ENCODE measurements at places on chromosomes 12 and 14.

DNA sequence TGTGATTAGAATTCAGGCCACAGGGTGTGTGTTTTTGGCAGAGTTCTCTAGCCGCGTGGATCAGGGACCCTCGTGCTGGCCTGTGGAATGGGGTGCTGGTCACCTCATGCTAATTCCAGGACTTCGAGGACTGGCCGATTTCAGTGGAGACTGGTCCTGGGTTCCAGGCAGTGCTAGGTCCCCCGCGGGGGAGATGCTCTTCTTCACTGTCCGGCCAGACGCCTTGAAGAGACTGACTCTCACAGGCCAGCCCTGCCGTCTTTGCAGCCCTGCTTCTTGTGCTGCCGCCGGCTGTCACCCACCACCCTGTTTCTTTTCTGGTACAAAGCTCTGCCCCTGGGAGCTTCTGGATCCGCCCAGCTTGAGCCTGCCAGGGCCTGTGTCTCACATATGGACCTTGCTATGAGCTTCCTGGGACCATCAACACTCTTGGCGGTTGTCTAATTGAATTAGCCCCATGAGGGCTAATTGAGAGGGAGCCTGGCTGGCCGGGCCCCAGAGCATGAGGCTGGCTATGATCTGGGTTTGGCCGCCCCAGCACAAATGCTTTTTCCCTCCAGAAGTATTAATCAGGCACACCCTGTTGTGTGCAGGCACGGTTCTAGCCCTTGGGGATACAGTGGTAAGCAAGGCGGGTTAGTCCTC, 8.2 kb downstream of the MLXIP start:
- DNase-seq, result no peak

DNA sequence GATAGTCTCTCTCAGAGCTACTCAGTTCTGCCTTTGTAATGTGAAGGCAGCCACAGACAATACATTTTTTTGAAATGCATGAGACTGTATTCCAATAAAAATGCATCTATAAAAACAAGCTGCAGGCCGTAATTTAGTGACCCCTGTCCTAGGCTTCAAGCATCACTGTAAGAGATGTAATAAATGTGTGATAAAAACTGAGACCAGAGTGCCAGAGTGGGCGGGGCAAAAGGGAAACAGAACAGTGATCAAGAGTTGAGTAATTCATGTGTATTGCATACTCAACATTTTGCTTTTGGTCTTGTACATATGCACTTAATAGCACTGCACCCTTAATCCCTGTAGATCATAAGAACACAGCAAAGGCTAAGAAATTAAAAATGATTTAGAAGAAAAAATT, 743.5 kb downstream of the DIO2 start:
- no peak for DNase-seq

GRCh38 chr14:32594766-32595165, 265.7 kb downstream of the AKAP6 start:
- no peak for DNase-seq

DNA sequence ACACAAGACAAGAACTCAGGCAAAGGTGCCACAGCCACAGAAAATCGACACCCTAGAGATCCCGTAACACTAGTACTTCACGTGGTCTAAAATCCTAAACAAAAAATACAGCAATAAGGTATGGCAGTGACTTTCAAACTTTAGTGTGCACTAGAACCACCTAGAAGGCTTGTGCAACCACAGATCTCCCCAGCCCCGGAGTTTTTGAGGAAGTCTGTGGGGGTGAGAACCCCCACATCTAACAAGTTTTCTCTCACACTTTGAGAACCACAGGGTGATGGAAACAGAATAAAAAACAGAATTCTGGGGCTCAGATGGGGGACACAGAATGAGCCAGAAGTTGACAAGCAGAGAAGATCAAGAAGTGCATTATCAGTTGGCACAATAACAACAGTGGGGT, 254.0 kb downstream of the ANO6 start:
- DNase-seq, result no peak

DNA sequence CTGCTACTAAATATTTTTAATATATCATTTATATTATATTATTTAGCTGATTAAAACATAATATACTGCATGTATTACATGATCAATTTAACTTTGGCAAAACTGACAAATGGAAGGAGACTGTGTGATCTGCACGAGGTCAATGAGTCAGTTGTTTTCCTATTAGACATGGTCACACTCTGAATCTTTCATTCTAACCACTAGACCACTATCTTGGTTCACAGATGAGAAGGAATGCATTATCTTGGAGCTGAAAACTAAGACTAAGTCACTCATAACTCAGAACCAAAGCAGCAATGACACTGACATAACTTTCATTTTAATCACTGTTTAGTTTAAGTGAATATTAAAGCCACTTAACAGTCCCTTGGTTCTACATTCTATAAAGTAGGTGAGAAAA, 37.4 kb downstream of the GNPTAB start:
- no peak for DNase-seq

DNA sequence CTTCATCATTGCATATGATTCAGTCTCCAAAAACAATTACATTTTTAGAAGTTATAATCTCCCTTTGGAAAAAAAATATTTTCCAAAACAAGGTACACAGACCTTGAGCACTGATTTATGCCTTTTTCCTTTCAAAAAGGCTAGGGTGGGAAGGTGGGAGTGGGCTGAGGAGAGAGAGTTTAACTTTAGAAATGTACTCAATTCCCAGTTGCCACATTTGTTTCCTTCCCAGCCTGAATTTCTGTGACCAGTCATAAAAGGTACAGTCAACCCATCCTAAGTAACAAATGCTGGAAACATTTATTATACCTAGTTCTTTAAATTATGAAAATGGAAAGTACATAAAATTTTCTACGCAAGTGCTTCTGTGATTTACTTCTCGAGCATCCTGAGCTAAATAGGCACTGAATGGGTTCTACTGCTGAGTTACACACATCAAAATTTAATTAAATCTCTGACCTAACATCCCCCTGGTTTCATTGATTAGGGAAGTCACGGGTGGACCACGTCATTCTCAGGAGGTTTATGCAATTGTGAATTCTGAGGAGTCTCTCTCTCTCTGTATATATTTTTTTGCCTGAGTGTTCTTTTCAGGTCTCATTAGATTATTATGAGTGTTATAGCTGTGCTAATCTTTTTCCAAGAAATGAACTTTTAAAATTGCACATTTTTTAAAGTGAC, 371.8 kb downstream of the BTG1 start:
- DNase-seq, result no peak

- no peak for DNase-seq
Observed at GRCh38 chr12:51334764-51335163, 10.8 kb upstream of the BIN2 start.

GRCh38 chr12:49962861-49963765, 1.4 kb downstream of the AQP5 start:
- no peak for DNase-seq

GRCh38 chr14:92511453-92512238, 1.9 kb upstream of the RIN3 start:
- DNase-seq, result no peak

DNA sequence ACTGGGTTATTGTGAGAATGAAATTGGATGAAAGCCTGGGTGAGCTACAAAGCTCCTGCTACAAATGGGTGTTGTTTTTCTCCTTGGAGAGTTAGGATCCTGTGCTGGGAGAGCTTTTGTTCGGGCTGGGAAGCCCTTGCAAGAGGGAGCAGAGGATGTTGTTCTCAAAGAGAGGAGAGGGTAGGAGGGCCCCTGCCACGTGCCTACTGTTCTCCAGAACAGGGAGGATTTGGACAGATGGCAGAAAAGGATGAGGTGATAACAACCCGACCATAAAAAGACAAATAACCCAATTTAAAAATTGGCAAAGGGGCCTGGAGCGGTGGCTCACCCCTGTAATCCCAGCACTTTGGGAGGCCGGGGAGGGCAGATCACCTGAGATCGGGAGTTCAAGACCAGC, 68.8 kb downstream of the GALNT16 start:
- DNase-seq, result no peak

DNA sequence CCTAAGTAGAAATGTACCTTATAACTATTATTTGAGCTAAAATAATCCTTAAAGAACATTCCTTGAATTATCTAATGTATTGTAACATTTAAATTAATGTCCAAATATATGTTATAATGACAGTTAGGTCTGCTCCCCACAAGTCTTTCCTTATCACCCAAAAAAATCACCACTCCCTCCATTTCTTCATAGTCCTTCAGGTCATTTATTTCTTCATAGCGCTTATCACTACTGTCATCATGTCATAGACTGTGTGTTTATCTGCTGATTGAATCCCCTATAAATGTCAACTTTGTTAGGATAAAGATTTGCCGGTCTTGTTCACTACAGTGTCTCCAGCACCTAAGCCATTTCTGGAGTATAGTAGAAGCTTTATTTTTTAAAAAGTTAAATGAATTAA, 12.0 kb downstream of the LUM start:
- no peak for DNase-seq

GRCh38 chr14:33908540-33909223, 42.2 kb downstream of the EGLN3 start:
- no peak for DNase-seq

GRCh38 chr12:21690704-21691368, 33.2 kb upstream of the LDHB start:
- DNase-seq, result no peak

GRCh38 chr14:22178333-22178839, 410.6 kb downstream of the DAD1 start:
- no peak for DNase-seq

DNA sequence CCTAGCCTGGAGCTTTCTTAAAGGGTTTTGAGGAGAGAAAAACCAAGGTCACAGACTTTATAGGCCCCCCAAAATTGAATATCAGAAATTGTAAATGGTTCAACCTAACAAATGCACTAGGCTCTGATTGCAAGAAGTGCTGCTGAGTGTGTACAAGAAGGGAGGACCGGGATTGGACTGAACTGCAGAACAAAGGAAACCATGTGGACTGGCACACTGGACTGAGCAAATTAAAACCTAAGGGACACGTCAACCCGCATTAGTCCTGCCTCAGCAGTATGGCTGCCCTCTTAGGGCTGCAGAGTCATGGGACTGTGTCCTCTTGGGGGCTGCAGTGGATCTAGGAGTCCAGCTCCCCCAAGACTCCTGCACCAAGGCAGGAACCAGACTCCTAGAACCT, 842 bp upstream of the CISTR start:
- DNase-seq, result no peak
